Endothelial cell (in vitro differentiated cells): ENCODE measurements at places on chromosomes 12 and 14. TPM values are rescaled to one million over a fixed set of nuclear protein-coding genes. Genes with fewer than 3 reads are reported as not detected.

GRCh38 chr14:54362759-54363437 lies 33.9 kb upstream of the CDKN3 start:
- H3K4me1 ChIP-seq = peaks cover 60% of the 10 kb centered on the region
- H3K4me3 ChIP-seq = peak overlapping the region; percentile 43
- H3K27ac ChIP-seq = peak overlapping the region; percentile 84
- no peaks in the 10 kb centered on the region for H3K36me3 ChIP-seq

Gene TRHDE
- 0.54 TPM for total RNA-seq

Gene NPAS3
- total RNA-seq = 1.6 TPM

- peaks cover 22% of the 10 kb centered on the region for H3K36me3 ChIP-seq
- peak within 1 kb of the TSS; percentile 100 for H3K27ac ChIP-seq
- H3K4me1 ChIP-seq = peaks cover 26% of the 10 kb centered on the region
- peaks cover 14% of the 10 kb centered on the region for H3K27me3 ChIP-seq
- peak within 1 kb of the TSS; percentile 98 for H3K4me3 ChIP-seq
These were observed at the start of gene AP4S1 for GRCh38 chr14:31025367-31026076. Gene AP4S1, plus strand, starts transcription at chr14:31025649. Its CDS starts 40,548 bp downstream, at chr14:31066197.

GRCh38 chr12:94817695-94818075 lies 167.3 kb upstream of the TMCC3 start:
- H3K36me3 ChIP-seq = peaks cover 11% of the 10 kb centered on the region
- no peak for DNase-seq
- no peak overlapping the region for H3K27ac ChIP-seq
- peaks cover 1% of the 10 kb centered on the region for H3K27me3 ChIP-seq
- no peak overlapping the region for H3K4me3 ChIP-seq

GRCh38 chr14:52873065-52873464 lies 77.8 kb downstream of the FERMT2 start:
- peaks cover 34% of the 10 kb centered on the region for H3K36me3 ChIP-seq
- H3K4me1 ChIP-seq = peaks cover 18% of the 10 kb centered on the region
- no peak for DNase-seq
- peaks cover 5% of the 10 kb centered on the region for H3K27me3 ChIP-seq
- H3K27ac ChIP-seq = peak overlapping the region; percentile 9

Gene GLIPR1L1
- not detected for total RNA-seq
